Inflammatory macrophage treated with lipopolysaccharide for 1 hour (primary cell): ENCODE measurements at places on chromosomes 5 and 9.

- no peak for DNase-seq
Measured at GRCh38 chr9:101582553-101582952, 12.2 kb downstream of the PPP3R2 start.

DNA sequence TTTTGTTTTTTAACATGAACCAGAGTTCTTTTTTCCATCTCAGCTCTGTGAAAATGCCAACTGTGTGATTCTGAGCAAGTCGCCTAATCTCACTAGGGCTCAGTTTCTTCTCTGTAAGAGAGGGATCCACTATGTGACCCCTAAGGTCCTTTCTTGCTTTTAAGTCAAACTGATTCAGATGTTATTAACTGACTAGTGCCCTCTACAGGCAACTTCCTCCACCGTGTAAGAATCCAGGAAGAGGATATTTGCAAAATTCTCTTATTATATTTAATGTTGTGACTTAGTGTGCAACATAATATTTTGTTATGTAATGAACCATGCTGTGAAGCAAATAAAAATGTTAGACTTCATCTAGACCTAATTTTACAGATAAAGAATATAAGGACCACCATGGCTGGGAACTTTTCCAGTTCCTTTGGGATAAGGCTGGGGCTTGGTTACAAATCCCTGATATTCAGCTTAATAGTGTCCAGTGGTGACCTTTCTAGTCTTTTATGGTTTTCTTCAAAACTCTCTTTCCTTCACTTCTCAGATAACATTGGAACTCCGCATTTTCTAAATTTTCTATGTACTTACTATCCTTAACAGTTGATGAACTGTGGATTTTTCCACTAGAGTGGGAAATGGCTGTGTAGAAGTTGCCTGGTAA is 244.7 kb downstream of the PIK3R1 start:
- DNase-seq, result peak; percentile 51

GRCh38 chr5:10489810-10490426 is 48.2 kb downstream of the ROPN1L start:
- DNase-seq, result peak; percentile 78

GRCh38 chr5:81907012-81907635 is 64.7 kb upstream of the ATG10 start:
- no peak for DNase-seq

DNA sequence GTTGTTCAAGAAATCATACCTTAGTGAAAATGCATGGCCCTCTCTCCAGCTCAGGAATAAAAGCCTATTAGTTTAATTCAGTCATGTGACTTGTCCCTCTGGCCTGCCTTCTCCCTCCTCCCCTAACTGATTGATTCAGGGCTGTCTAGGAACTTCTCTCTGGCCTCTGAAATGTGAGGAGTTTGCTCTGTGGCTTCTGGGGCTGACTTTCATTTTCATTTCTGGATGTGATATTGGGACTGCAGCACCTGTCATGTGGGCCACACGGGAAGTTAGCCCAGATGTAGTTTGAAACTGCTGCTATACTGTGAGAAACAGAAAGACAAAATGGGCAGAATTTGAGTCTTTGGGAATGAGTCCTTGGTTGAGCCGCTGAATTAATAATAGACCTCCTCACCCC is 44.8 kb downstream of the PARP8 start:
- DNase-seq, result peak; percentile 71

- DNase-seq, result no peak
Measured at GRCh38 chr5:68464424-68464823, 248.9 kb downstream of the PIK3R1 start.

- no peak for DNase-seq
Measured at GRCh38 chr5:21236971-21237427, 1249.0 kb upstream of the CDH18 start.

- DNase-seq, result no peak
Measured at GRCh38 chr5:111656580-111656979, 100.4 kb downstream of the NREP start.

DNA sequence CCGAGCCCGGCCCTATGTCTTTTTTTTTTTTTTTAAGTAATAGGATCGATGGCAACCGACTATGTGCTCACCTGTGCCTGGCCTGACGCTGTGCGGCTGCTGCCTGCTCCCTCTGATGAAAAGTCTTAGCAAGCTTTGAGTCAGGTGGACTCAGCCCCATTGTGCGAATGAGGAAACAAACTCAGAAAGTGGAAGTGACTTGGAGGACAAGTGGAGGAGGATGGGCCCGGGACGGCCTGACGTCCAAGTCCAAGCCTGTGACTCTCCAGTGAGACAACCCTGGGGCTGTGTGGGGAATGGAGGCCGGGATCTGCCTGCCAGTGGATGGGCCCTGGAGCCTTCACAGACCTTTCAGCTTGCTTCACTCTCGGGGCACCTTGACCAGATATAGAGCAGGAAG is 57.9 kb downstream of the EXD3 start:
- DNase-seq, result peak; percentile 36

DNA sequence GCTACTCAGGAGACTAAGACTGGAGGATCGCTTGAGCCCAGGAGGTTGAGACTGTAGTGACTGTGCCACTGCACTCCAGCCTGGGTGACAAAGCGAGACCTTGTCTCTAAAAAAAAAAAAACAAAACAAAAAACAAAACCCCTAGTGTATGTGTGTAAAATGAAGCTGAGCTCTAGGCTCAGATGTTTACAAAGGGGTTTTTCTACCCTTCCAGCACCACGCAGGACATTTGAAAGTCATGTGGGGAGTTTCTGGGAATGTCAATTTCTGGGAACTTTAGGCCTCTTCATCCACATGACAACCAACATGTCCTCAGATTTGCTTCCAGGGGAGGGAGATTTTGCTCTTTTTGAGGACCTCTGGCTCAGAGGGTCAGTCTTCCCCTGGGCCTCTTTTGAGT is 42.4 kb upstream of the AIF1L start:
- DNase-seq, result no peak

DNA sequence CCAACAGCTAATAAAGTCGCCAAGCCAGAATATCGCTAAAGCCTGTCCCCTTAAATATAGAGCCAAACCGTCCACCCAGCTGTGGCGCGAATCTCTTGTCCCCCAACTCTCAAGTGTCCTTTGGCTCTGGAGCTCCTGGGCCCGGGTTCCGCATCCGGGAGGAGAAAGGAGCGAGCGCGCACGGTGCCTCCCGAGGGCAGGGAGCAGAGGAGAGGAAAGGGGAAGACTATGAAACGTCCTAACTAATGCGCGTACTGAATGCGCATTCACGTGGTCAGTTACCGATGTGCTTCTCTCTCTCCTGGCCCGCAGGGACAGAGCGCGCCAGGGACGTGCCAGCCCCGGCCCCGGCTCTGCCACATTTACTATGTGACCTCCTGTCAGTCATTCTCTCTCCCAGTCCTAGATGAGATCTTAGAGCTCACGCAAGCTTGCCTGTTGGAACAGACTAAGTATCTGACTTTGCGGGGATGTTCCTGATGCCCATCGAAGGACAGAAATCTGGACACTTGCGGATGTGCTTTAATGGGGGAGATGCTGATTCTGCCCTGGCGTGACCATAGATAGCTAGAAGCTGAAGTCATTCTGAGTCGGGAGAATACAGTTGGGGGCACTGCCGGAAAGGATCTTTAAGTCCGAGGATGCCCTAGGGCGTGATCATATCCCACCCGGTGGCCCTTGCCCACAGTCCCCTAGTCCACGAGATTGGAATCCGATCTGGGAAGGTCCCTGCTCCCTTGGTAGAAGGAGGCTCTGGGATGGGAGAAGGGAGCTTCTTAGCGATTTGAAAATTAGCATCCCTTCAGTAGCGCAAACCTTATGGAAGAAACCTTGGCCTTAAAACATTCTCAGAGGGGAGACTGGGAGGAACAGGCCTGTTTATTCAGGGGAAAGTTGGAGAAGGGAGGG is 5.7 kb upstream of the EBF1 start:
- no peak for DNase-seq

- no peak for DNase-seq
Measured at GRCh38 chr5:169832845-169833244, 147.4 kb downstream of the INSYN2B start.

DNA sequence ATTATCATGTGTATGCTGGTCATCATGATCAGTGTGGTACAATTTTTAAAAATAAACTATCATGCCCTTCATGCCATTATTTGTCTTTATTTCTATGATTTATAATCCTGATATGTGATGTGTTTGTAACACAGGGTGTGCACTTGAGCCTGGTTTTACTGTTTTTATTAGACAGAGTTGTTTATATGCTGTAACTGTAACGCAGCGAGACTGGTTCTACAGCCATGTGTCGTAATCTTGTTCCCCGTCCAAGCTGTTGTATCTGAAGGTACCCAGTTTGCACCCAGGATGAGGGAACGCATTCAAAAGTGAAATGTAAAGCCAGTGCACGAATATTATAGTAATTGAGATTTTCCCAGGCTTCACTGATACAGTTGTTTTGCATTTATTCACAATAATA is 28.2 kb downstream of the SNX18 start:
- DNase-seq, result no peak
